Vagina (tissue), 2 donors: ENCODE measurements at places on chromosomes 6 and 20.

GRCh38 chr6:111482188-111482958 lies 645 bp downstream of the REV3L start:
- DNase-seq = no peak

DNA sequence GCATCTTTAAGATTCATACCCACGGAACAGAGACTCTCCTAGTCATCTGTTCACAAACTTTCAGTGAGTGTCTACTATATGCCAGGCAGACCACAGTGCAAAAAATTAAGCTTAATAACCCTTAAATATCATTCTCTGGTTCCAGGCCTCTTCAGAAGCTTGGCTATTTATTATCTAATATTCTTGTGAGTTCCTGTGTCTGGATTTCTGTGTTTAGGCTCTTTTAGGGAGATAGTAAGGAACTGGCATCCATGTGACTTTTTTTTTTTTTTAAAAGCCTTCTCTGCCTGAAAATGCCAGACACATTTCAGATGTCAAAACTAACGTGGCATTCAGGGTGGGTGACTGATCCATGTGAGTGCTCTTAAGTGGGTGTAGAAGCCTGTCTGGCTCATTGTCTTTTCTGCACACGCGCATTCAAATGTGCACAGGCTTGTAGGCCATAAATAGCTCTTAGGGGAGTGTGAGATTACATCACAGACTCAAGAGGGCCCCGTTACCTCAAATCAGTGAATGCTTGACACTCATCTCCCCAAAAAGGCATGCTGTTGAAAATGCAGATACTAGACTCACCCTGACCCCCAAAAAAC lies 141.9 kb downstream of the GMPR start:
- DNase-seq = no peak

DNA sequence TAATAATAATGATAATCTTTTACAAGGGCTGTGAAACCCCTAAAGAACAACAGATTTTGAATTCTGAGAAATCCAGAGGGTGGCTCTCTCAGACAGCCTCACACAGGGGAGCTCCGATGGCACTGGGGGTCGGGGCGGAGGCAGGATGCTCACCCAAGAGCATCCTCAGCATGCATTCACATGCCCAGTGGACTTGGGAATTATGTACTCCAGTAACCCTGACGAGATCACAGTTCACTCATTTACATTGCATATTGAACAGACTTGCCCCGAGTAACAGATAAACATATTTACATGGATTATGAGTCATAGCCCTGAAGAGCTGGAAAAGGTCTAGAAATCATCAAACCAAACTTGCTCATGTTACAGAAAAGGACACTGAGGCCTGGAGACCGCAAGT lies 482.7 kb upstream of the JARID2 start:
- DNase-seq = no peak

GRCh38 chr6:139862311-139862710 lies 487.9 kb upstream of the CITED2 start:
- DNase-seq = no peak

- no peak for DNase-seq
These were observed 40.9 kb downstream of the DSTN start for GRCh38 chr20:17610566-17611289.

GRCh38 chr20:44475372-44475693 lies 341 bp upstream of the TTPAL start:
- no peak for DNase-seq

DNA sequence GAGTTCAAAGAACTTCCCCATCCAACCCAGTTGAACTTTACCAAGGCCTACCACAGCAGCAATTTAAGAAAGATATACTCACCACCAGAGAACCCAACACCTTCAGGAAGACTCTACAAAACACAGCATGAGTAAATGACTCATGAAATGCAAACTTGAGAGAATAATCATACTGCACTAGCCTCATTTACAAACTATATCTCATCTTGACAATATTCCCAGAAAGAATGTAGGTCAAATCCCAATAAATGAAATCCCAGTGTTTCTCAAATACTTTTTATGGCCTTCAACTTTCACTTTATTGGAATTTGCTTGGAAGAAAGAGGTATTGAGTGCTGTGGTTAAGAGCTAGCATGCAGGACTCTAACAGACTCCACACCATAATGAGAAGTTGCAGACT lies 60.0 kb downstream of the FYN start:
- no peak for DNase-seq

DNA sequence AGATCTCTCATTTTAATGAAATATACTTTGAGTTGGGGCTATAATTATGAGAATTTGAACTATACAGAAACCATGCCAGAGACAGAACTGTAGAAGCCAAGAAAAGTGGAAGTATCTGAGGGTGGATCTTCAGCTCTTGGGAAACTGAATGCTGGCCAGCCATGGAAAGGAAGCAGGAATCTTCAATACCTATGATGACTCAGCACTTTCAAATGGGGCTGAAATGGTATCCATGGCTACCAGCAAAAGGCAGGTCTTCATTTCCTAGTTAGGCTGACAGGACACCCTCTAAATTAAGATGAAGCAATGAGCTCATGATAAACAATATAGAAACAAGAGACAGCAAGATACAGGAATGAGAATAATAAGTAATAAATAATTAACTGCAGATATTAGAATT lies 171.3 kb downstream of the COL21A1 start:
- DNase-seq = no peak

- DNase-seq = no peak
These were observed 292.6 kb downstream of the UBE3D start for GRCh38 chr6:82772851-82773717.

- no peak for DNase-seq
These were observed 4.3 kb downstream of the MEI4 start for GRCh38 chr6:77656999-77657764.

- no peak for DNase-seq
These were observed 17.9 kb downstream of the MDFI start for GRCh38 chr6:41656002-41656691.

DNA sequence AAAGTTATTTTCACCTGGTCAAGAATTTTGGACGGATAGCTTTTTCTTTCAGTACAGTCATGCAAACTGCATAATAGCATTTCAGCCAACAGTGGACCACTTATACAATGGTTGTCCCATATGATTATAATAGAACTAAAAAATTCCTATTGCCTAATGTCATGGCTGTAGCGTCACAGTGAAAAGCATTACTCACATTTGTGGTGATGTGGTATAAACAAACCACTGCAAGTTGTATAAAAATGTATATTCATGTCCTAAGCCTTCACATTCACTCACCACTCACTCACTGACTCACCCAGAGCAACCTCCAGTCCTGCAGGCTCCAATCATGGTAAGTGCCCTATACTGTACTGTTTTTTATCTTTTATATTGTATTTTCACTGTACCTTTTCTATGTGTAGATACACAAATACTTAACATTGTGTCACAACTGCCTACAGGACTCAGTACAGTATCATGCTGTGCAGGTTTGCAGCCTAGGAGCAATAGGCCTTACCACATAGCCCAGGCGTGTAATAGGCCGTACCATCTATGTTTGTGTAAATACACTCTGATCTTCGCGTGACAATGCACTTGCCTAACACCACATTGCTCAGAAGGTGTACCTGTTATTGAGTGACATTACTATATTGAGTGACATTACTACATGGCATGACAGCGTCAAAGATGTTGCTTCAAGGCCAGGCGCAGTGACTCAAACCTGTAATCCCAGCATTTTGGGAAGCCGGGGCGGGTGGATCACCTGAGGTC lies 17.9 kb downstream of the ABHD12 start:
- no peak for DNase-seq

GRCh38 chr20:25606094-25606695 lies 17.6 kb downstream of the NANP start:
- no peak for DNase-seq

GRCh38 chr6:90123831-90124230 lies 172.8 kb downstream of the BACH2 start:
- DNase-seq = no peak

- DNase-seq = no peak
These were observed 48.2 kb upstream of the FAM83C start for GRCh38 chr20:35340436-35340835.

- no peak for DNase-seq
These were observed 251.6 kb upstream of the SOX4 start for GRCh38 chr6:21341910-21342309.

DNA sequence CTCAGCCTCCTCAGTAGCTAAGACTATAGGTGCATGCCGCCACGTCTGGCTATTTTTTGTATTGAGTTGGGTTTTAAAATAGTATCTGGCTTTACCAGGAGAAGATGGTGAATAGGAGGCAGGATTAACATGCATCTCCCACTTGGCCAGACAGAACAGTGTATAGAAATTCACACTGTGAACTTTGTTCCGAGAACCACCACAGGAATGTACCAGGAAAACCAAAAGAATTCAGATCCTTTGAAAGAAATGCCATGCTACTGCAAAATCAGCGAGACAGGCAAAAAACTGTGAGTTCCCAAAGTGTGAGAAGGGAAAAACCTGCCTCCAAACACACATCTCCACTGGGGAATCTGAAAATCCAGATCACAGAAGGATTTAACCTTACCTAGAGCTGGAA lies 327.6 kb downstream of the NKAIN2 start:
- no peak for DNase-seq

GRCh38 chr6:107917451-107918375 lies 40.3 kb downstream of the SEC63 start:
- DNase-seq = no peak

DNA sequence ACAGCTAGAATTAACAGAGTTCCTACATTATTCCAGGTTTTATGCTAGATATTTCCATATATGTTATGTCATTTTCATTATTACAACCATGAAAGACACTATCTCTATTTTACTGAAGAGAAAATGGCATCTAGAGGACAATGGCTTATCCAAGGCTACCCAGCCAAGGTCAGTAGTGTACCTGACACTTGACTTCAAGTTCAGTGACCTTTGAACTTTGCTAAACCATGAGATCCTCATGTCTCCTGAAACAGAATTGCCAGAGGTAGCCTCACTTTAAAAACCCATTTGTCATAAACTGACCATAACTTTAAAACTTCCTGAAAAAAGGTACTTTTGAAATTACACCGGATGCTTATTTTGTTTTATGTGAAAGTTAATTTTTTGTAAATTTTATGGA lies 14.4 kb downstream of the NAPB start:
- no peak for DNase-seq

GRCh38 chr20:62860391-62860923 lies 1.2 kb downstream of the TCFL5 start:
- DNase-seq = no peak

- DNase-seq = peak; percentile 97
These were observed 54.0 kb downstream of the TMEM242 start for GRCh38 chr6:157269261-157269794.

DNA sequence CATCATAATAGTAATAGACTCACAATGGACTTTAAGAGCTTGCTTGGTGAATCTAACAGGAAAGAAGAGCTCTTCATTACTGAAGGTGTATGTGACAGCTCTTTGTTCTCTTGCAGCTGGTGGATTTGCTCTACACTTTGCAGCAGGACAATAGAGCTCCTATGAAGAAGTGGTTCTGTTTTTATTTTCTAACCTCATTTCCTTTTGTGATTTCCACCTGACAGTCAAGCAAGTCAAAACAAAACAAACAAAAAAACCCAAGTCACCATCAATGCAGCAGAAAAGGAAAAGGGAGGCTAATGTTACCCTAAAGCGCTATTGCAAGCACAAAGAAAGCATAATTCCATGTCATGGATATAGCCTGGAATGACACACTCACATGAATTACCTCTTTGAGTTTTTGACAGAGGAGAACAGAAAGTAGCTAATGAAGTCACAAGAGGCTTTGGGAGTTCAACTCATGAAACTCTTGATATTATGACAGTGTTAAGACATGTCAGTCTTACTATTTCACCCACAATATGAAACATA lies 1188.1 kb downstream of the EPHA7 start:
- no peak for DNase-seq

DNA sequence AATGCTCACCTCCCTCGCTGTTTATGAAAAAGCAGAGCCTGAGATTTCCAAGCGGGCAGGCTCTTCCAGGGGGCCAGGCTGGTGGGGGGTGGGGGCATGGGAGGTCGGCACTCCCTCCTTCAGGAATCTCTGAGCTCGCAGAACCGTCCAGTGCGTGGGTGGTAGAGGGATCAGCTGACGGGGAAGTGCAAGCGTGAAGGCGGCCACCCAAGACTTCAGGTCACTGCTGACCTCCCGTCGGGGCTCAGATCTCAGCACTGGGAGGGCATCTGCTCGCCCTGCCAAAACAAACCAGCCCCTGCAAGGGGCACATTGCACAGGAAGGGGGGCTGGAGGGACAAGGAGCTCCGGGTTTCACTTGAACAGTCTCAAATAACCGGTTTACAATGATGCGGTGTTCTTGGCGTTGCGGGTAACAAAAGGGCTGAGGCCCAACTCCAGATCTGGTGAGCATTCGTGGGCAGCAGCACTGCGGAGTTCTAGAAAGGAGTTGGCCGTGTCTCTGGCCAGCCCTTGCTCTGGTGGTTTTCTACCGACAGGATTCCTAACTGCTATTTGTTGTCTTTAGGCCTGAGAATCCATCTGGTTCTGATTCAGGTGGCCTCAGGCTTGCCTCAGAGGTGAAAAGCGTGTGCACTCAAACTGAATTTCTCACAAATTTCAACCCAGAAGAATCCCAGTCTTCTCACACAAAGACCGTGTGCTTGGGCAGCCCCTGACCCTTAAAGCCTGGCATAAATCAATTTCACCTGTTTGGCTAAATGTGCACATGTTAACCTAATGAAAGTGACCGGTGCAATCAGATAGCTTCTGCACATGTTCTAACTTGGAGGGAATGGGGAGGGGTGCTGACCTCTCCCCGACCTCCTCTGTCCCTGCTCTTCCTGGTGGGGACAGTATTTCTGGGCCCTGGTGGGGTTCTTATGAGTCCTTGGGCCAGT lies 191.6 kb downstream of the MYLK4 start:
- no peak for DNase-seq
